ENCODE measurements at places on chromosomes 12 and 14. TPM values are rescaled to one million over a fixed set of nuclear protein-coding genes. Genes with fewer than 3 reads are reported as not detected.

DNA sequence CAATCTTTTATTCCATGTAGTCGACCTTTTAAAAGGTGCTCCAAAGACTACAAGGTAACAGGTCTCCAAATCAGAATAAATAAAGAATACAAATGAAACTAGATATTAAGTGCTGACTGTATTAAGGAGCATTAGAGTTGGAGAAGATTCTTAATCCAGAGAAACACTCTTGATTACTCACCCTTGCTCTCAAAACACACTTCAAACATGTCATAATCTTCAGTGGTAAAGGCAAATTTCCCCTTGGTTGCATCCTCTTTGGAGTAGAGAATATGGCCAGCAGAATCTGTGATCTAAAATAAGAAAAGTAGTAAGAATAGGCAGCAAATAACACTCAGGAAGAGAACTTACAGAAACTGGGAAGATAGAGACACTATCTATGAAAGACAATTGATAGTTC is 24.6 kb downstream of the TMED10 start:
- DNase-seq: no peak

DNA sequence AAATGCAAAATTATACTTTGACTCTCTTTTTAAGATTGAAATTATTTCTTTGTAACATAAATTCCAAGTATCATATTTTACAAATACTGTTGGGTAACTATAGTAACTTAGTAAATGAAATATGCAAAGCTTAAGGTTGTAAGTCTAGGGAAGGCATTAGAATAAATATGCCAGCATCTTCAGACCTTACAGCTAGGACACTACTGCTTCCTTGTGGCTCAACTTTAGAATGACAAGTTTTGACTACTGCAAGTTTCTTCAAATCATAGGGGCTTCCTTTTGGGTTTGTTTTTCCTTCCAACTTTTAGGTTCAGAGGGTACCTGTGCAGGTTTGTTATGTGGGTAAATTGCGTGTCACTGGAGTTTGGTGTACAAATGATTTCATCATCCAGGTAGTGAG is 17.7 kb upstream of the ANP32D start:
- no peak for DNase-seq

- DNase-seq: no peak
Observed at GRCh38 chr14:57391517-57392195, 1.3 kb downstream of the NAA30 start.

- DNase-seq: no peak
Observed at GRCh38 chr12:28507867-28508266, 317.6 kb downstream of the CCDC91 start.

DNA sequence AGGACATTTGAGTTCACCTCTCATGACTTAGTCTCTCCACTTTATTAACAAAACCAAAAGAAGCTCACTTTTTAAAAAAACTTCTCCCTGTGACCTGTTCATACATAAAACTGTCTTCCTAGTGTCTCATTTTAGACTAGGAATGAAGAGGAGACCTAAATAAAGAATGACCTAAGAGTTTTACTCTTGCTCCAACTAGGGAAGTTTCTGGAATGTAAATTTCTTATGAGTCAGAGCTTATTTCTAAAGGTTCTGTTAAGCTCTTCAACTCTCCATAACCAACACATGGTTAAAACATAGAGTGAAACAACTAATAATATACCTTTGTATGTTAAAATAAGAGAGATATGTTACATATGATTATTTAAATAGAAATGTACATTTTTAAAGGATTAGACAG is 369.8 kb downstream of the EMP1 start:
- no peak for DNase-seq

- peak; percentile 52 for DNase-seq
Observed at GRCh38 chr14:55599250-55599879, 19.4 kb downstream of the KTN1 start.

GRCh38 chr14:74147571-74147970 is 62.8 kb downstream of the LIN52 start:
- DNase-seq: no peak

GRCh38 chr12:72236071-72236705 is 36.0 kb upstream of the TRHDE start:
- DNase-seq: no peak

- DNase-seq: peak; percentile 84
Observed at GRCh38 chr12:124928095-124928911, 13.9 kb upstream of the UBC start.

TAS2R20 gene
- polyA plus RNA-seq: 0.27 TPM

TROAP gene
- polyA plus RNA-seq: not detected

KRT75 gene
- polyA plus RNA-seq: not detected

DNAI7 gene
- 0.10 TPM for polyA plus RNA-seq

SYT1 gene
- not detected for polyA plus RNA-seq

FBLN5 gene
- 26.0 TPM for polyA plus RNA-seq

SARNP gene
- 138 TPM for polyA plus RNA-seq

Data from heart left ventricle (tissue), 16 donors.